MCF 10A (cell line): ENCODE measurements at places on chromosomes 5 and 9.
A peak's percentile ranks its signal among the peaks of the same experiment; 100 is the strongest.

DNA sequence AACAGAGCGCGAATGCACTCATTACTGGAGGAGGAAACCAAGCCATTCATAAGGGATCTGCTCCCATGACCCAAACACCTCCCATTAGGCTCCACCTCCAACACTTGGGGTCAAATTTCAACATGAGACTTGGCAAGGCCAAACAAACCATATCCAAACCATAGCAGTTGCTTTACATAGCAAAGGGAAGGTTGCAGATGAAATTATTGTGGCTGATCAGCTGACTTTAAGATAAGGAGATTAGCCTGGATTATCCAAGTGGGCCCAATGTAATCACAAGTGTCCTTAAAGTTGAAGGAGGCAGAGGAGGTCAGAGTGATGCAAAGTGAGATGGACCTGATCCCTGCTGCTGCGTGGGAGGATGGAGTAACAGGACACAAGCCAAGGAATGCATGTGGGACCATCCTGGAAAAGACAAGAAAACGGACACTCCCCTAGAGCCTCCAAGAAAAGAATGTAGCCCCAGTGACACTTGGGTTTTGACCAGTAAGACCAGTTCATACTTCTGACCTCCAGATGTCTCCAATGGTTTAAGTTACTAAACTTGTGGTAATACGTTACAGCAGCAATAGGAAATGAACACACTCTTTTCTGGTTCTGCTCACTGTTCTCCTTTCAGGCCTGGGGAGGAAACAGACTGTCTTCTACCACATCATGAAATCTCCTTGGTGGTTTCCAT, 167.3 kb downstream of the GNAQ start:
- H3K27ac ChIP-seq, result no peak overlapping the region
- DNase-seq, result no peak
- H3K4me3 ChIP-seq, result no peak overlapping the region
- no peaks in the 10 kb centered on the region for H3K27me3 ChIP-seq
- peaks cover 5% of the 10 kb centered on the region for H3K4me1 ChIP-seq
- peaks cover 7% of the 10 kb centered on the region for H3K36me3 ChIP-seq

DNA sequence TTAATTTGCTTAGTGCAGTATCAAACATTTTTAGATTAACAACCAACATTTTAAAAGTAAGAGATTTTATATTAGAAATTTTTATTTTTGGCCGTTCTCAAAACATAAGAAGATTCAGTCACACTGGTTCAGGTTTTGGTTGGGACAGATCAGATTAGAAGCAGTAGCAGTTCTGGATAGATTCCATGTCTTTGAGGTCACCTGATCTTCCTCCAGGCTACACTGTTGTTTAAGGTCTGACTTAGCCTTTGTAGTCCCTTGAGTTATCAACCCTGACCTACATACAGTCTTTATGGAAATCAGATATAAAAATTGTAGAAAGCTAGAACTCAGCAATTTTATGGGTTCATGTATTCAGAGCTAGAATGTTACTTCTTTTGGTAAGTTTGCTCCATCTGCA, 910.0 kb upstream of the WWC1 start:
- peak; percentile 24 for DNase-seq
- no peaks in the 10 kb centered on the region for H3K36me3 ChIP-seq
- no peak overlapping the region for H3K27ac ChIP-seq
- no peak overlapping the region for H3K4me3 ChIP-seq

DNA sequence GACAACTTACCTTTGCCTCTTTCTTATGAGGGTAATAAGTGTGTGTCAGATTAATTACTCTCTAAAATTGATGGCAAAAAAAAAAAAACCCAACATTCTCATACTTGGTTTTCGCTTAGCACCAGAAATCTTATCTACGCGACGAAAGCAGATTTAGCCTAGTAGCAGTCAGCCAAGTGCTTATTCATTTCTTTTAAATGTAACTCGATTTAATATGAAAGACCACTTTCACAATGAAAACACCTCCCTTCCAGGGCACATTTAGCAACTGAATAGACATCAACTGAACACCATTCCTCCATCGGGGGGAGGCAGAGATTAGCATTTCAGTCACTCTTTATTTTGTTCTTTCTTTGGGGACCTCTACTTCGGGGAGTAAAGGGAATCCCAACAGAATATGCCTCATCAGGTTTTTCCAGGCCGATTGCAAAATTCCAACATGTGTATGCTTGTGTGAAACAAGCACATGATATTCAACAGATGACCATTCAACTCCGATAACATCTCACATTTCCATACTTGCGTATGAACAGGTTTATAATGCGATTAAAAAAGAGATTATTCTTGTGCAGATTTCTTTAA, 124.1 kb upstream of the RETREG1 start:
- H3K4me3 ChIP-seq, result no peak overlapping the region
- H3K36me3 ChIP-seq, result peaks cover 23% of the 10 kb centered on the region
- no peaks in the 10 kb centered on the region for H3K27me3 ChIP-seq
- DNase-seq, result peak; percentile 26

- H3K4me3 ChIP-seq, result no peak overlapping the region
- no peak overlapping the region for H3K27ac ChIP-seq
- peaks cover 64% of the 10 kb centered on the region for H3K36me3 ChIP-seq
- H3K4me1 ChIP-seq, result peaks cover 13% of the 10 kb centered on the region
- DNase-seq, result no peak
- no peaks in the 10 kb centered on the region for H3K27me3 ChIP-seq
These were observed 34.9 kb downstream of the YTHDC2 start for GRCh38 chr5:113548396-113548795.

- H3K36me3 ChIP-seq, result no peaks in the 10 kb centered on the region
- no peak for DNase-seq
- peaks cover 2% of the 10 kb centered on the region for H3K4me1 ChIP-seq
- H3K27me3 ChIP-seq, result no peaks in the 10 kb centered on the region
- H3K27ac ChIP-seq, result no peak overlapping the region
These were observed 61.5 kb downstream of the MAMDC2 start for GRCh38 chr9:70105147-70105546.

DNA sequence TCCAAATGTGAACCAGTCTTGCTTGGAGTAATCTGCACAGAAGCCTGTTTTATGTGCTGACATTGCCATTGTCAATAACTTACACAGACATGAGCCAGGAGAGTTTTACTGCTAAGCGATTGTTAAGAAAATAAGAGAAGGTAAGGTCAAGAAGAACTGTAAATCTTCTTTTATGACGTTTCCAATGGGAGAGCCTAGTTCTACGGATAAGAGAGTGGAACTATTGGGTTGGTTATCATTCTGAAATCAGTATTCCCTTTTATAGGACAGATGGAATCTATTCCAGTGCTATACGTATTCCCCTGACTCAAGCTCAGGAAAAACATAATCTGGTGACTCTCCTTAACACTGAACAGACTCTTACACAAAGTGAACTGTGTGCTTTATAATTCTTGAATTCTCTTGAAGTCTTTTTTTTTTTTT, 137.9 kb upstream of the OTULINL start:
- no peak overlapping the region for H3K27ac ChIP-seq
- no peaks in the 10 kb centered on the region for H3K27me3 ChIP-seq
- peaks cover 4% of the 10 kb centered on the region for H3K4me1 ChIP-seq

GRCh38 chr5:78879516-78879915, 105.6 kb downstream of the ARSB start:
- H3K36me3 ChIP-seq, result no peaks in the 10 kb centered on the region
- H3K27ac ChIP-seq, result no peak overlapping the region
- no peaks in the 10 kb centered on the region for H3K4me1 ChIP-seq
- no peaks in the 10 kb centered on the region for H3K27me3 ChIP-seq
- H3K4me3 ChIP-seq, result no peak overlapping the region
- DNase-seq, result no peak

GRCh38 chr9:113635586-113635985, 172.1 kb downstream of the RGS3 start:
- H3K27me3 ChIP-seq, result no peaks in the 10 kb centered on the region
- no peaks in the 10 kb centered on the region for H3K36me3 ChIP-seq
- H3K4me1 ChIP-seq, result peaks cover 4% of the 10 kb centered on the region

DNA sequence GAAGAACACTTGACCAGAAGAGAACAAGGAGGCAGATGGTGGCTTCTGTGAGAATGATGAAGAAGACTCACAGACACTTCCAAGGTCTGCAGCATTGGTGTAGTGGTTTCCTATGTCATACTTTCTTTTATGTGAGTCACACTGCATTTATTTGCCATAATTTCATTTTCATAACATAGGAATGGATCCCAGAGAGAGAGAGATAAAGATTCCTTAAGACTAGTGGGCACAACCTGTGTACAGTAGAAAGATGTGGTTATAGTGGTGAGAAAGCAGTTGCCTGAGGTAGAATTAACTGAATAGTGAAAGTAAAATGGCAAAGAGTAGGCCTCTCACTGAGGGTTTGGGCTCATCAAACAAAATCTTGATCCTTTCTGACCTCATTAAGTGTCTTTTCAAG, 7.6 kb upstream of the CCDC152 start:
- H3K36me3 ChIP-seq, result no peaks in the 10 kb centered on the region
- H3K4me1 ChIP-seq, result peaks cover 5% of the 10 kb centered on the region
- no peak overlapping the region for H3K27ac ChIP-seq
- H3K4me3 ChIP-seq, result no peak overlapping the region

DNA sequence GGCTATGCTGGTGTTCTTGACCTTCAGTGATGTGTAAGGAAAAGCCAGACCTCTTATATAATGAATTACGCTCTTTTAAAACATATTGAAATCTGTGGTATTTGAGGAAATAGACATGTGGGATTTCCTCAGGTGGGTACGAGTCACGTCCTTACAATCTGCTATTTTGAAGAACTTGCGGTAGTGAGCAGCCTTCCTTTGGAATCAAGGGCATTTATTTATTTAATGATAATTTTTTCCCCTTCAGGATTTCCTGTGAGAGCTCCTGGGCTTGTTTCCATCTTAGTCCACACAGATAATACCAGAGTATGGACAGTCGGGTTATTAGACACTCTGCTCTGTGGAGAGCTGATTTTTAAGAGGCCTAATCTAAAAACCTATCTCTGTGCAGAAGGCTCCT, 167.9 kb downstream of the ARHGEF28 start:
- DNase-seq, result no peak
- no peaks in the 10 kb centered on the region for H3K27me3 ChIP-seq
- no peak overlapping the region for H3K4me3 ChIP-seq
- peaks cover 11% of the 10 kb centered on the region for H3K36me3 ChIP-seq
- peak overlapping the region; percentile 27 for H3K27ac ChIP-seq

DNA sequence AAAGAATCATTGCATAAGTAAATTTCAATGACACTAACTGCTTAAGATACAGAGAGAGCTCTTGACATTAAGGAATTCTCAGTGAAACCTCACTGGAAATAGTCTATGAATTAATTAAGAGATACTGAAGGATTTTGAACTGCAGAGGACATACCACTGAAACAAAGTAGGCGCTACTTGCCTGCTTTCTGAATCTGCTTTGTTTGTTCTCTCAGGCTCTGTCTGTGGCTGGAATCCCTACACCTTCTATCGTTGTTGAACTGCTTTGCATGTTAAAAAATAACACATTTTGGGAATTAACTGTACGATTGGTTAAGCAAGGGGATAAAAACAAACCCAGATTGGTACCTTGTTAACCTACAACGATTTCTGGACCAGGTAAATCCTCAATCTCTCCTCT, 435.2 kb downstream of the PDE4D start:
- H3K4me3 ChIP-seq, result no peak overlapping the region
- DNase-seq, result no peak
- no peak overlapping the region for H3K27ac ChIP-seq
- peaks cover 5% of the 10 kb centered on the region for H3K4me1 ChIP-seq
- no peaks in the 10 kb centered on the region for H3K27me3 ChIP-seq

DNA sequence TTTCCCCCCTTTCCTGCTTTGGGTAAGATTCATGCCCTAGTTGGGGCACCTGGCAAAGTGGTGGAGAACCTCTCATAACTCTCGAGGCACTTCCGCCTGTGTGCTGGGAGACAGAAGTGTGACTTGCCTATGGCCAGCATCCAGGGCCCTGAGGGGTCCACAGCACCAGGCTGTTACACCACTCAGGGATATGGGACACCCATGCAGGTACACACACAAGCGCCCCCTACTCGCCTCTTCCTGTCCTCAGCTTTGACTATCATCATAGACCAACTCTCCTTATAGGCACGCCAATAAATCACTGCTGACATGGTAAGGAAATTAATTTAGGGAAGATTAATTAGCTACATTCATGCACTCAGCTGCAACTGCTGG, 45.4 kb downstream of the SHB start:
- peak overlapping the region; percentile 83 for H3K27ac ChIP-seq
- no peaks in the 10 kb centered on the region for H3K27me3 ChIP-seq
- peak overlapping the region; percentile 51 for H3K4me3 ChIP-seq
- peaks cover 6% of the 10 kb centered on the region for H3K36me3 ChIP-seq

DNA sequence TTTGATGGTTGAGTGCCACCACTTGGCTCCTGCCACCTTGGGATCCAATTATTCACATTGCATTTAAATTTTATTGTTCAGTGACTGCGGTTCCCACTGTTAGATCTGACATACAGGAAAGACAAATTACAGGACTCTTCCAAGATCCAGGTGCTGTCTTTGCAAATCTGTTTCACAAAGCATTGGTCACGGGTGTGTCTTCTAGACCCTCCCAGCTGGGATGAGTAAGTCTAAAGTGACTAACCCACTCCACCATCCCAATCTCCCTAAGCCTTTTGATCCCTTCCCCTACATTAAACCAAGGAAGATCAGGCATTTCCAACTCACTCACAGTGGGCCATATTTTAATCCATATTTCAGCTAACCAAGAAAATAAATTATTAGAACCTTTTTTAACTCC, 1016.3 kb upstream of the CTNND2 start:
- peak; percentile 6 for DNase-seq
- H3K36me3 ChIP-seq, result no peaks in the 10 kb centered on the region
- H3K27ac ChIP-seq, result no peak overlapping the region
- H3K4me1 ChIP-seq, result peaks cover 7% of the 10 kb centered on the region
- H3K27me3 ChIP-seq, result no peaks in the 10 kb centered on the region
- H3K4me3 ChIP-seq, result no peak overlapping the region

GRCh38 chr5:84131372-84131771, 253.3 kb downstream of the EDIL3 start:
- H3K27me3 ChIP-seq, result peaks cover 54% of the 10 kb centered on the region
- H3K36me3 ChIP-seq, result no peaks in the 10 kb centered on the region
- no peaks in the 10 kb centered on the region for H3K4me1 ChIP-seq

DNA sequence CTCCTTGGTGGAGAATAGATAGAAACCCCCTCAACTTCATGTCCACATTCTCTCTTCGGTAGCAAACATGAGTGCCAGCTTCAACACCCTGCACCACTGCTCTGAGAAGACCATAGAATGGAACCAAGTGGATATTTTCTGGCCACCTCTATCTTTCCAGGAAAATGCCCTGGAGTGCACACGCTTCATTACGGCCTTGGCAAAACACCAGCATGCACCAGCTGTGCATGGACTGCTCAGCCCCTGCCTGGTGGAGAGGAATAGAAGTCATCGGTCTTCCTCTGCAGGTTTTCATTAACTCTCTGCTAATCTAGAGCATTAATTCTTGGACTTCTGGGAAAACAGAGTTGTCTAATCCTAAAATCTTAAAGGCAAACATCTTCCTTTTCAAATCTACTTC, 211.6 kb upstream of the TMEM161B start:
- H3K4me3 ChIP-seq, result no peak overlapping the region
- DNase-seq, result no peak
- peaks cover 68% of the 10 kb centered on the region for H3K27me3 ChIP-seq
- H3K27ac ChIP-seq, result no peak overlapping the region
- H3K36me3 ChIP-seq, result no peaks in the 10 kb centered on the region
- no peaks in the 10 kb centered on the region for H3K4me1 ChIP-seq
